Myometrial cell (primary cell): ENCODE measurements at places on chromosomes 16 and 17. TPM values are rescaled to one million over a fixed set of nuclear protein-coding genes. Genes with fewer than 3 reads are reported as not detected.

Gene SRCIN1
- total RNA-seq = not detected in 2 replicates

Gene TRIM72
- total RNA-seq = not detected in 2 replicates

Gene ENPP7
- not detected in 2 replicates for total RNA-seq

Gene WFDC1
- not detected in 2 replicates for total RNA-seq

Gene MRPS23
- total RNA-seq = 40.1 and 45.5 TPM in 2 replicates

Gene FA2H
- not detected in 2 replicates for total RNA-seq

Gene CRISPLD2
- 65.7 and 68.6 TPM in 2 replicates for total RNA-seq

Gene TEPSIN
- total RNA-seq = 13.6 and 17.3 TPM in 2 replicates

Gene CLEC19A
- total RNA-seq = not detected in 2 replicates

Gene CCDC78
- 0.29 and 0.71 TPM in 2 replicates for total RNA-seq

Gene HOXB3
- total RNA-seq = 5.5 and 6.4 TPM in 2 replicates

Gene ZFP3
- 0.89 and 1.7 TPM in 2 replicates for total RNA-seq

Gene SLX4
- 5.7 and 6.1 TPM in 2 replicates for total RNA-seq

Gene SHCBP1
- 27.3 and 27.4 TPM in 2 replicates for total RNA-seq

Gene EFTUD2
- 63.1 and 67.2 TPM in 2 replicates for total RNA-seq

Gene RNF157
- 0.29 and 0.89 TPM in 2 replicates for total RNA-seq

Gene SCPEP1
- total RNA-seq = 32.1 and 47.6 TPM in 2 replicates

Gene ITGAE
- total RNA-seq = 27.4 and 33.3 TPM in 2 replicates

Gene KRT20
- total RNA-seq = not detected in 2 replicates

Gene ATP1B2
- total RNA-seq = not detected in 2 replicates

Gene XAF1
- total RNA-seq = 6.3 and 11.2 TPM in 2 replicates

Gene PRKCB
- not detected in 2 replicates for total RNA-seq

Gene SULT1A4
- total RNA-seq = 3.0 and 9.2 TPM in 2 replicates

Gene WNK4
- 12.7 and 13.6 TPM in 2 replicates for total RNA-seq

Gene CDK10
- total RNA-seq = 43.2 and 54.9 TPM in 2 replicates

Gene CCL17
- not detected in 2 replicates for total RNA-seq

Gene SLC5A11
- not detected in 2 replicates for total RNA-seq

Gene SNRNP25
- total RNA-seq = 40.6 and 56.9 TPM in 2 replicates

Gene ESRP2
- total RNA-seq = under 0.01 and 0.53 TPM in 2 replicates

Gene NHERF2
- 62.9 and 94.0 TPM in 2 replicates for total RNA-seq

Gene SPNS1
- total RNA-seq = 47.6 and 53.7 TPM in 2 replicates
